Muscle of back (tissue), 13 donors: ENCODE measurements at places on chromosomes 12 and 14. TPM values are rescaled to one million over a fixed set of nuclear protein-coding genes. Genes with fewer than 3 reads are reported as not detected.
A peak's percentile ranks its signal among the peaks of the same experiment; 100 is the strongest.

DNA sequence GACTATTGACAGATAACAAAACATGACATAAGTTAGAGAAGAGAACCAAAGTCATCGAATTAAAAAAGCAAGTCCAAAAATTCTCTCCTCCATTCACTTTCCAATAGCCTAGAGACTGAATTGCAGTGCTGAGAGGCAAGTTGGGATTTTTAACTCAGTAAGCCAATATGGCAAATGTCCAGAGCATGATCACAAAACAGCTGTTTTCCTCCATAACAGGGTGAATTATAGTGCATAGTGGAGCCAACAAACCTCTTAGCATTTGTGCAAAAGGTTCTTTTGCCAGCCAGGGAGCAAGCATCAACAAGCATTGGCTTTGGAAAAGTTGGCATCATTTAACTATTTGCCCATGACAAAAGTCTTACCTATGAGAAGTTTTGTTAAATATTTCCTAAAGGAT is 458.8 kb upstream of the NOVA1 start:
- peak; percentile 93 for DNase-seq

GRCh38 chr12:119725523-119725922 is 57.6 kb downstream of the PRKAB1 start:
- no peak for DNase-seq

DNA sequence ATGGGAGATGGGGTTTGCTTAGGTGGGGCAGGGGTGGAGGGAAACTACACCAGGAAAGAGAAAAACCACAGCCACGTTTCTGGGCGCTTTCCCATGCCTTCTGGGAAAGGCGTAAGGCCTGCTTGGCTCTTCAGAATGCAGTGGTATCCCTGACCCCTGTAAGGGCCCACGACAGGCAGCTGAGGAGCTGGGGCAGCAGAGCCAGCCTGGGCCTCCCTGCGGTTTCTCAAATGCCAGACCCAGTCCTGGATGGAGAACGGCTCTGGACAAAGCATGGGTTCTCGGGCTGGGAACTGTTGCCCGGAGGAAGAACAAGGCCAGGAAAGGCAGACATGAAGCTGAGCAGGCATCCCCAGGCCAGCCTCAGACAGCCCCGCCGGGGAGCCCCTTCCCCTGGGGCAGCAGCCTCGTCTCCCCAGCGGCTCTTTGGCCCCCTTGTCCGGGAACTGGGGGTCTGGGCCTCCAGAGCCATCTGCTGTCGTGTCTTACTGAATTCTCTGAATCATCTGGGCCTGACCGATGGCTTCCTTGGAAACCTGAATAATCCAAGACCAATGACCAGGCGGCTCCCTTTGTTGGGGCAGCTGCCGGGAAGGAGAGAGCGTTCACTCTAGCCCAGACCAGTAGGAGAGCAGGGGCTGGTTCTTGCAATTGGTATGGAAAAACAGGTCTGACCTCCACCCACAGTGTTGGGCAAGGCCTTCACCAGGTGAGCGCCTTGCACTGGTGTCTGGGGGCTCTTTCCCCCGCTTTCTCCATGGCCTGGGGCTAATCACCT is 64.0 kb upstream of the RIN3 start:
- no peak for DNase-seq

DNA sequence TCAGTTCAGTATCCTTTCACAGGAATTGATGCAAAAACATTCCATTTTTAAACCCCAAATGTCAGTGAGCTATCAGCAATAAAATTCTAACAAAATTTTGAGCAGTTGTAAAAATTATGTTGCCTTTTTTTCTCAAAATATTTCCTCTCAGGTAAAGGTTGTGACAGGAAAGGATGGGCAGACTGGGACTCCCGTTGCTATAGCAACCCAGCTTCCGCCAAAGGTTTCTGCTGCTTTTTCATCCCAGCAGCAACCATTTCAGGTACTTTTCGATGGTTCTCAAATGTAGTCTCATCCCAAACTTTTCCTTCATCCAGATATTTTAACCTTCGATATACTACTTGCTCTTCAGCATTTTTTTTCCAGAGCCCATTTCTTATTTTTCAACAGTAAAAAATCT is 13.6 kb downstream of the EP400 start:
- DNase-seq, result no peak

- DNase-seq, result no peak
Observed at GRCh38 chr12:115411121-115411520, 727.1 kb upstream of the TBX3 start.

- DNase-seq, result no peak
Observed at GRCh38 chr14:61296719-61297502, 15.8 kb upstream of the TMEM30B start.

- peak; percentile 95 for DNase-seq
Observed at GRCh38 chr14:70907176-70907995, at the start of gene PCNX1. Gene PCNX1 (plus strand): TSS chr14:70907459. CDS start chr14:70907851, 392 bp downstream.

DNA sequence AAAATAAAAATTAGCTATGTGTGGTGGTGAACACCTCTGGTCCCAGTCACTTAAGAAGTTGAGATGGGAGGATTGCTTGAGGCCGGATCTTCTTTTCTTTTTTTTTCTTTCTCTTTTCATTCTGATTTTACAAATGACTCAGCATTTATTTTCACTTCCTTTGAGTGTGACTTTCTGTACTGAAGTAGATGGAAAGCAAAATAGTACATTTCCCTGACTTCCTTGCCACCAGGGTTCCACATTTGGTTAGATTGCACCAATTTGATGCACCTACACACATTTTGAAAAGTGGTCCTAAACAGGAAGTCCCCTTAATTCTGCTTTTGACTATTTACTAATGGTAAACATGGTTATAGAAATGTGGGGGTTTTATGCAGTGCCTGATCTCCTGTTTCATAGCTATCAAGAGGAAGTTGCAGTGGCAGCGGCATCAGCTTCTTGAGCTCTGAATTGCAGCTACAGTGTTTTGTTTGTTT is 13.0 kb upstream of the LEMD3 start:
- peak; percentile 4 for DNase-seq

DNA sequence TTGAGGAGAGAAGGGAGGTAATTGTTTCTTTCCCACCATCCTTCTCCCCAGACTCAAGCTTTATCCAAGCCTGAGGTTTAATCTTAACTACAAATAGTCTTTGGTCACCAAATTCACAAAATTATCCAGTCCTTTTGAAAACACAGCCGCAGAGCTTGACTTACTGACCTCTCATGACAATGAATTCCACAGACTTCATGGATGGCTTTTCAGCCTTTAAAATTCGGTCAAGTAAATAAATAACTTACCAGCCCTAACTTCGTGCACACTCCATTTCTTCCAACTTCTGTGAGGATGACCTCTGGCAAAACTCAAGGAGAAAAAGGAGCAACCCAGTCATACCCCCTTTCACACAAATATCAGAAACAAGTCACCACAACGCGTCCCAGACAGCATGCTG is 137.0 kb upstream of the CDKN3 start:
- no peak for DNase-seq

DNA sequence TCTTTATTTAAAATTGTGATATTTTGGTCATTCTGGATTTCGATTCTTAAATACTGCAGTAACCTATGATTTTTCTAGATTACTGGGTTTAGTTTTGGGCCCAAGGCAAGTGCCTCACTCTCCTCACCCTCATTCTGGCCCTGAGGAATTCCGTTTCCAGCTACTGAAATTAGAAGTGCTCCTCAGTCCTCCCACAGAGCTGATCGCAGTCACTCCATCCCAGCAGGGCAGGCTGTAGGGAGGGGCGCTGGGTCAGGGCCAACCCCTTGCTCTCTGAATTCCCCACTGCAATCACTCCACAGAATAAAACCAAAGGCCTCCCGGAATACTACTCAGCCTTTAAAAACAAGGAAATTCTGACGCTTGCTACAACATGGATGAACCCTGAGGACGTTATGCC is 66.5 kb upstream of the DIO3 start:
- DNase-seq, result no peak

DNA sequence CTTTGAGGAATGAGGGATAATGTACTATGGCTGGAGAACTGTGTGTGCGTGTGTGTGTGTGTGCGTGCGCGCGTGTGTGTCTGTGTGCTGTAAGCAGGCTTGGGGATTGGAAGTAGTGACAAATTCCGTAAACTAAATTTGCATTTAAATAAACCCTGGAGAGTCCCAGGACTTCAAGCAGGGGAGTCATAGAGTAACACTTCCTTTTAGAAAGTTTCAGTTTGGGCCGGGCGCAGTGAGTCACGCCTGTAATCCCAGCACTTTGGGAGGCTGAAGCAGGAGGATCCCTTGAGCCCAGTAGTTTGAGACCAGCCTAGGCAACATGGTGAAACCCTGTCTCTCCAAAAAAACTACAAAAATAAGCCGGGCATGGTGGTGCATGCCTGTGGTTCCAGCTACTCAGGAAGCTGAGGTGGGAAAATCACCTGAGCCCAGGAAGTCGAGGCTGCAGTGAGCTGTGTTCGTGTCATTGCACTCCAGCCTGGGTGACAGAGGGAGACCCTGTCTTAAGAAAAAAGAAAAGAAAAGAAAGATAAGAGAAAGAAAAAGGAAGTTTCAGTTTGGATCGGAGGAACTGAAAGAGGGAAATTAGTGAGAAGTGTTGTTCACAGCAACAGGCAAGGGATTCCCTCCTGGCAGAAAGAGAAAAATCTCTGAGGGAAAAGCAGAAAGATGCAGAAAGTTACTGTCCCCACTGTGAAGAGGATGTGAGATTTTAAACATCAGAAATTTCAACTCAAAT is 222.7 kb upstream of the SOX5 start:
- DNase-seq, result no peak

- no peak for DNase-seq
Observed at GRCh38 chr14:94081386-94081820, 293 bp downstream of the IFI27L1 start.

GRCh38 chr12:43282106-43282505 is 269.9 kb downstream of the ADAMTS20 start:
- no peak for DNase-seq

DNA sequence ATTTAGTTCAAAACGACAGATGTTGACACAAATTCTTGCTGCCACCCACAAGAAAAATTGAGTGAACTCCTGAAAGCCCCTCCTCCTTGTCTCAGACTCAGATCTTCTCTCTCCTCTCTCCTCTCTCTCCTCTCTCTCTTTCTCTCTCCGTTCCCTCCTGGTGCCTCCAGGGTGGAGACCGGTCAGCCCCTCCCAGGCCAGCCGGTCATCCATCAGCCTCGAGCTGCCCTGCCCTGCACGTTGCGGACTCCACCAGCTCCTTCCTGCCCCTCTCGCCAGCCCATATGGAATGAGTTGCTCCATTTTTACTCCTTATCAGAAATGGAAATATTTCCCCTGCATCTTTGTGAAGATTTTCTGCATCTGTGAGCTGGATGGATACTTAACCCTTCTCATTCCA is 103.8 kb downstream of the TBX5 start:
- DNase-seq, result no peak

The PLEKHH1 gene
- polyA plus RNA-seq, result 1.2 TPM

The HOXC12 gene
- 0.61 TPM for polyA plus RNA-seq

The AVPR1A gene
- polyA plus RNA-seq, result 4.3 TPM

The CIT gene
- 10.7 TPM for polyA plus RNA-seq

The MYRFL gene
- polyA plus RNA-seq, result 0.49 TPM

The ZC2HC1C gene
- 0.87 TPM for polyA plus RNA-seq

The CCNK gene
- 33.4 TPM for polyA plus RNA-seq

The MYH6 gene
- polyA plus RNA-seq, result 6.6 TPM
